SW 1271 (cell line): ENCODE measurements at places on chromosomes 3 and 15.

- no peak for DNase-seq
These were observed 58.2 kb downstream of the ZNF148 start for GRCh38 chr3:125316949-125317348.

DNA sequence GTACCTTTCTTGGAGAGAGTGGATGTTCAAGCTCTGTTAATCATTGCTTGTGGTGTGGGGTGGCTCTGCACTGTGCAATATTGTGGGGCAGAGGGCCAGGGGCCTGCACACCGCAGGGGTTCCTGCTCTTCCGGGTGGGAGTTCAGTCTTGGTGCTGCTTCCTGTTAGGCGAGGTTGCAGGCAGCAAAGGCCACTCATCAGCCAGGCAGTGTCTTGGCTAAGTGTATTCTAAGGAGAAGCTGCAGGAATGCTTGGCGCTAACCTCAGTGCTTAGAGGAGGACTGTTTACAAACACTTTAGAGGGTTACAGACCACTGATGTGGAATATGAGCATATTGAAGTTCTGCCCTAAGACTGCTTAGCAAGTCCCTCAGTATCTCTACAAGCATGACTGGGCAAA lies 81.7 kb downstream of the CEP63 start:
- DNase-seq: no peak

DNA sequence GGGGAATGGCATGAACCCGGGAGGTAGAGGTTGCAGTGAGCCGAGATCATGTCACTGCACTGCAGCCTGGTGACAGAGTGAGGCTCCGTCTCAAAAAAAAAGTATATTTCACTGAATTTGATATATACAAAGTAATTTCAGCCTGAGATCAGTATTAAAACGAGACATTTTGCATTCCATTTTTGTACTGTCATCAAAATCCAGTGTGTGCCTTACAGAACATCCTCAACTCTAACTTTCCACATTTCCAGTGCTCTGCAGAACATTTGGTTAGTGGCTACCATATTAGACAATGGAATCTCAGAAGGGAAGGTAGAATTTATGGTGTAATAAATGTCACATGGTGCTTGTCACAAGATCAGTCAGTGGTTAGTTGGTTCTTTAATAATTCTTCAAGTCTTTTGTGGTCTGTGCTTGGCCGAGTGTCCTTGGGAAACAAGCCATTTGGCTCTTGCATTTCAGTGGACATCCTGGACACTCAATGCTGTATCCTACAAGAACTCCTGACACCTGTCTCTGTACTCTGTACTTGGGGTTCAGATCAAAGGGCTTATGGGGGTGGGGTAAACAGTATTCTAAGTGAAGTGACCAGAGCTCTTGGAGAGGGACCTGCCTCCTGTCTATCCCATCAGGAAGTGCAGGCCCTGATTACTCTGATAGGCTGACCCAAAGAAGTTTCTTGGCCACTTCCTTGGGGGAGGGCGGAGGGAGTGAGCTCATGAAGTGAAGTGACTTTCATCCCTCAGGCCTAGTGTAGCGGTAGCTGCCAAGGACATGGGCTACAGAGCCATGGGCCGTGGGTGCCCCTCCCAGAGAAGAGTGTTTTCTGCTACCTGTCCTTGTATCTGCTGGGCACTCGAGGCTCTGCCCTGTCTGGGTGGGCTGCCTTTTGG lies 3.7 kb downstream of the ACVR2B start:
- DNase-seq: no peak

DNA sequence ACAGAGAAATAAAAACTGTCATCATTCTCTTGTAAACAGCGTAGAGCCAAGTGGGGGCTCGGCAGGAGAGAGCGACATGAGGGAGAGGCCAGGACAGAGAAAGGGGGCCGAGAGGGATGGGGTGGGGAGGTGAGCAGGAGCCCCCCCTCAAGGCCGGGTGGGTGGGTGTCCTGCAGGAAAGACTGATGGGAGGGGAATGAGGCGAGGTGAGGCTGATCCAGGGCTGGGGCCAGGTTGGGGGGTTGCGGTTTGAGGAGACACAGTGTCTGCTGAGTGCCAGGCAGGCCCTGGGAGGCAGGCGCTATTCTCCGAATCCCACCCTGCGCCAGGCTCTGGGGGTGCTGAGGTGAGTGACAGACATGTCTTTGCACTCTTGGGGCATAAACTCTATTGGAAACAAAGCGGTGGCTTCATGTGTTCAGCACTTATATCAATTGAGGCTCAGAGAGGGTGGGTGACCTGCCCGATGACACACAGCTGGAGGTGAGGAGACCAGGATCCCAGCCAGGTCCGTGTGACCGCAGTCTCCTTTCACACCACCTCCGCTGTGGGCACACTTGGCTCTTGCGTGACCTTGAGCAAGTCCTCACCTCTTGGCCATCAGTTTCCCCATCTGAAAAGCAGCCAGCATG lies 19.6 kb upstream of the CSPG4 start:
- DNase-seq: no peak

DNA sequence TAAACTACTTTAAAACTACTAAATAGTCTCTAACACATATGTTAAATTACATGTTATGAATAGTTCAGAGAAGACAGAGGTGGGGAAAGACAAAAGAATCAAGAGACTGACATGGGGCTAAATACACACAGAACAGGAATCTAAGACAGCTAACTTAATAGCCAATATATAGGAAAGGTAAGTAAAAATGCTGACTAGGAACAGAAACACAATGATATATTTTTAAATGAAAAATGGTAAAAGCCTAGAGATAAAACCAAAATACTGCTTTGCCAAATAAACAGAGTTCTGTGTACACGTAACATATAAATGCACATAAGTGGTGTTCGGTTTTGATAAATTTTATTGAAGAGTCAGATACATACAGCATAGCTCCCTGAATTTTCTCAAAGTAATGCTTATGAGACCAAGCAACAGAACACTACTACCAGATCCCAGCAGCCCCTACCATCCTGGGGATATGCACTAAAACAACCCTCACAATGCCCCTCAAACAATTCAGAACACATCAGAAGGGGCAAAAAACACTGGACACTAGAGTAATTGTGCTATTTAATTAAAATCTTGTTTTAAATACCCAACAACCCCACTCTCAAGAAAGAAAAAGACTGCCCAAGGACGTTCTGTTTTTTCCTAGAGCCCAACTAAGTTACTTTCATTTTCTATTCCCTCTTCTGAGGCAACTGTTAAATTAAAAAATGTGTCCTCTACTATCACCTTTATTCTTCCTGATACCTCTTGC lies 121.1 kb downstream of the ADAM10 start:
- peak; percentile 43 for DNase-seq

GRCh38 chr3:194877291-194878119 lies 191.8 kb downstream of the FAM43A start:
- no peak for DNase-seq

DNA sequence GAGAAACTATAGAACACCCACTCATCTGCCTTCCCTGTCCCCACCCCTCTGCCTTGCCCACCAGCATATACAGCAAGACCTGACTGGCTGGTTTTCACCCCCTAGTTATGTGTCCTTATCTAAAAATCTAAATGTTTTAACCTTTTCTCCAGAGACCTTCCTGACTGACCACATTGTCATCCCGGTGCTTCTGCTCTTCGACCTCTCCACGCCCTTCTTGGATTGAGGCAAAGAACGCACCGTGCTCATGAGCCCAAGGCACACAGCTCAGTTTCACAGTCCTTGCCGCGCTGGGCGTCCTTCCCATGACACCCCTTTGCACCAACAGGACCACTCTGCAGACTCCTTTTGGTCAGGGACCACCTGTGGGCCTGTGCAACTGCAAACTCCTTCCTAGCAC lies 62.7 kb downstream of the B3GNT5 start:
- no peak for DNase-seq

DNA sequence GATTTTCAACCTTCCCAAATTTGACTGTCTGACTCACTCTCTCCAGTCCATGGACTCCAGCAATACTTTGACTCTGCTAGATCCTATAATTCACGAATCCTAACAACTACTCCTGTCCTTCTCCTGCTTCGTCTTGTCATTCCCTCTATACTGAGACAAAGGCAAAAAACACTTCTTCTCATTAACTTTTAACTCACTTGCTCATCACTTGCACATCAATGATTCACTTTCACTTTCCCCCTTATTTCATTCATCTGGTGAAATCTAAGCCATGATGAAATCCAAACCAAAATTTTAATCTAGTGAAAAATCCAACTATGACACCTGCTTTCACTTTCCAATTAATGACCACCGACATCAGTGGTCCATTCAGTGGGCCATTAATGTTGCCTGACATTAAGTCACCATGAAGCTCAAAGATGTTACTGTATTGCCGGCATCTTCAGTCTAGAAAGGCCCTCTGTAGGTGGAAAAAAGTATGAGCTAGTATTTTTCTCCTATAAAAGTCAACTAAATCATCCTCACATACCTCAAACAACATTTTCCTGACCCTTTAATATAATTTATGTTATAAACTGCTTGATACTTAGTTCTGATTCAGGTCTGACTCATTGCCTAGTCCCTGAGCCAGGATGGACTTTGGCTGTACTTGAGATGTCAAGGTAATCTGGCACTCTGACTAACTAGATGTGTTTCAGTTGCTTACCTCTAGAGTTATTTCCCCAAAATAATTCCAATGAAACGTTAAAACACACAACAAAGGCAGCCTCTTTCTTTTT lies 158.6 kb downstream of the CNTN6 start:
- DNase-seq: no peak

- DNase-seq: no peak
These were observed 87.3 kb downstream of the CHRD start for GRCh38 chr3:184467171-184467570.

GRCh38 chr3:100978011-100978659 lies 15.1 kb downstream of the ABI3BP start:
- no peak for DNase-seq

DNA sequence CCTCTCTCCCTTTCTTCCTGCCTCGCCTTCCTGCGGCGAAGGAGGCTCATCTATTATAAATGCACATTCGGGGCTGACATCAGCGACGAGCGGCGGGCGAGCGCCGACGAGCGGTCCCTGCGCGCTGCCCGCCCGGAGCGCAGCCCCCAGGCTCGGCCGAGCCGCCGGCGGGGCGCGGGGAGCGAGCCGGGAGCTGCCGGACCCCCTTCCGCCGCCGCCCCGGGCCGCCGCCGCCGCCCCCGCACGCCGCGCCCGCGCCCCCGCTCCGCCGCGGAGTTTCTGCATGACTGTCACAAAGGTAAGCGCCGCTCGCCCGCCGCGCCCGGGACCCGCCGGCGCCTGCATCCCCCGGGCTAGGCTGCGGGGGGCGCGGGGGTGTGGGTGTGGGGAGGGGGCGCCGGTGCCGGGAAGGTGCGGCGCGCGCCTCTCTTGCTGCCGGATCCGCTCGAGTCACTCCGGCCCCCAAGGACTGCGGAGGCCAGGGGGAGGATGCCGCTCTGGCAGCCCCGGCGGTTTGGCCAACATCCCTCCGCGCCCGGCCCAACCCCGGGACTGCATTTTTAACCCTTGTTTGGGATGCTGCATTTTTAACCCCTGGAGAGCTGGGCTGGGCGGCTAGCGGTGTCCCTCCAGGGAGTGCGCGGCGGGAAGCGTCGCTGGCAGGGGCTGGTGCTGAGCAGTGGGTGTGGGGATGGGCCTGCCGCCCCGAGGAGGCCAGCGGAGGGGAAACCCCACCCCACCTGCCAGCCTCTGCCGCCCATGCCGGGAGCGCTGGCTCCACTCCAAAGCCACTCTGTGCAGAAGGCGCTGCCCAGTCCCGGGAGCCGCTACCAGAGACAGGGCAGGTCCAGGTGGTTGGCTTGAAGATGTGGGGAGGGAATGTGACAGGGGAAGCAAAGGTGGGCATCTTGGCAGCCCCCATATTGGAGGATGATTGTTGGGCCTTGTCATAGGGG lies at the start of gene CORO2B:
Gene CORO2B, plus strand, starts transcription at position 14 of the 956 bp plus-strand sequence. Its CDS starts 270 bp downstream, at position 284.
- DNase-seq: no peak

- no peak for DNase-seq
These were observed 50.3 kb downstream of the ABTB1 start for GRCh38 chr3:127723011-127723567.

DNA sequence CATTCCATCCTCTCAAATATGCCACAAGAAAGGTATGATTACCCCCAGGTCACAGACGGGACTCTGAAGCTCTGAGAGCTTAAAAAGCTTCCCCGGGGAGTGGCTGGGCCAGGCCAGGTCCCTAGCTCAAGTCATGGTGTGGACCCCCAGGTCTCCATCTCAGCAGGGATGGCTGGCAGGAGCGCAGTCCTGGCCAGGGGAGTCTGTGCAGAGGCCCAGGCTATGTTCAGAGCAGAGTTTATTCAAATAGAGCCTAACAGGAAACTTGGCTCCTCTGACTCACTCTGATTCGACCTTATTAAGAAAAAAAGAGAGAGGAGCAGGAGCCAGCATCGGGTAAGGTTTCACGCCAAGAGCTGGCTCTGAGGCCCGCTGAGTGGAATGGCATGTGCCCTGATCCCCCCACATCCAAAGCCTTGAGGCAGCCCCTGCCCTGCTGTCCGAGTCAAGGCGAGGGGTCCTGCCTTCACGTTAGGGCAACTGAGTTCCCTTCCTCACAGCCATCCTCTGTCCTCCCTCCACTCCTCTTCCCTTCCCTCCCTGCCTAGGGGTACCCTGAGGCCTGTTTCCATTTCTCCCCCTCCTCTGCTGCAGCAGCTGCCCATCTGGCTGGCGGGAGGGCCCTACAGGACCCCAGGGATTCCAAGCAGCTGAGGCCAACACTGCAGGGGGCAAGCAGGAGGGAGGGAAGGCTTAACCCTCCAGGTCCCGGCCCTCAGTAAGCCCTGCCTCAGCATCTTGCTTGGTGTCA lies 1.9 kb upstream of the LOXL1 start:
- peak; percentile 70 for DNase-seq

DNA sequence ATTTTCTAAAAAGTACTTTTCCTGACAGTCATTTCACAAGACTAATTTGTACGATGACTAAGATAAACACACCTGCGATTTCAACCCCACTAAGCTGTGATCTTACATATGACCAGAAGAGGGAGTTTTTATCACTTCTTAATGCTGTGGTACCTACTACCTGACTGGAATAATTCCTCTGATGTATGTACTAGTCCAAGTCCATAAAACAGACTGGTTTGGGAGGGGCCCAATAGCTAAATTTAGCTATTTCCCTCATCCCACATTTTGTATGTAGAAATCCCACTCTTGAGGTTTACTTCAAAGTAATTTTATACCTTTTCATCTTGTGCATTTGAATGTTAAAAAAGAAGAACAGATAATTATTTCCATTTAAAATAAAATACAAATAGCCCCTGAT lies 49.7 kb upstream of the SCAANT1 start:
- DNase-seq: no peak

GRCh38 chr3:55174747-55175146 lies 246.9 kb upstream of the LRTM1 start:
- no peak for DNase-seq

DNA sequence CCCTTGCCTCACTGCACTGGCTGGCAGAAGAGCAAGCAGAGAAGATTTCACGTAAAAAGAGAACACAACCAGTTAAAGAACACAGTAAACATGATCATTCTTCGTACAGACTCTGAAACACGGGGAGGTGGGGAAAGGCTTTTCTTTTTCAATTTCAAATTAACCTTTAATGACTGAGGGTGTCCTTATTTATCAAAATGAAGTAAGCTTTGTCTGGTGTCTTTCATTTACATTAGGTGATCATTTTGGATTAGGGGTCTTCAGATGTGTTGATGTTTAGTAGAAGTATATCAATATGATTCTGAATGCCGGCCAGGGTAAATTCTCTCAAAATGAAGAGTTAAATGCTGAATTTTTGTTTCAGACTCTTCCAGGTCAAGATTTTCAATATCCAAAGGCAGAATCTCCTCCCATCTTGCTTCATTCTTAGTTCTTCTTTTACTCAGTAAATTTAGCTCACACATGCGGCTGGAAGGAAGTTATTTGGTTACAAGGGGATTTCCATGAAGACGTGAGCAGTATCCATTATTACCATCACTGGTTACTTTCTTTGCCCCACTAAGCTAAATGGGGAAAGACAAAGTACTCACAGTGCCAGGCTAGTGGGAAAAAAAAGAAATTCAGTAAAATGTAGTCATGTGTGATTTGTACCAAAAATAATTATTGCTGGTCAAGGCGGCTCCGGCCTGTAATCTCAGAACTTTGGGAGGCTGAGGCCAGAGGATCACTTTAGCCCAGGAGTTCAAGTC lies 272.2 kb upstream of the NR2F2 start:
- DNase-seq: no peak
